ENCODE measurements at places on chromosomes 3 and 15.

GRCh38 chr15:71592203-71592602 is 218.2 kb upstream of the NR2E3 start:
- no peak for DNase-seq

DNA sequence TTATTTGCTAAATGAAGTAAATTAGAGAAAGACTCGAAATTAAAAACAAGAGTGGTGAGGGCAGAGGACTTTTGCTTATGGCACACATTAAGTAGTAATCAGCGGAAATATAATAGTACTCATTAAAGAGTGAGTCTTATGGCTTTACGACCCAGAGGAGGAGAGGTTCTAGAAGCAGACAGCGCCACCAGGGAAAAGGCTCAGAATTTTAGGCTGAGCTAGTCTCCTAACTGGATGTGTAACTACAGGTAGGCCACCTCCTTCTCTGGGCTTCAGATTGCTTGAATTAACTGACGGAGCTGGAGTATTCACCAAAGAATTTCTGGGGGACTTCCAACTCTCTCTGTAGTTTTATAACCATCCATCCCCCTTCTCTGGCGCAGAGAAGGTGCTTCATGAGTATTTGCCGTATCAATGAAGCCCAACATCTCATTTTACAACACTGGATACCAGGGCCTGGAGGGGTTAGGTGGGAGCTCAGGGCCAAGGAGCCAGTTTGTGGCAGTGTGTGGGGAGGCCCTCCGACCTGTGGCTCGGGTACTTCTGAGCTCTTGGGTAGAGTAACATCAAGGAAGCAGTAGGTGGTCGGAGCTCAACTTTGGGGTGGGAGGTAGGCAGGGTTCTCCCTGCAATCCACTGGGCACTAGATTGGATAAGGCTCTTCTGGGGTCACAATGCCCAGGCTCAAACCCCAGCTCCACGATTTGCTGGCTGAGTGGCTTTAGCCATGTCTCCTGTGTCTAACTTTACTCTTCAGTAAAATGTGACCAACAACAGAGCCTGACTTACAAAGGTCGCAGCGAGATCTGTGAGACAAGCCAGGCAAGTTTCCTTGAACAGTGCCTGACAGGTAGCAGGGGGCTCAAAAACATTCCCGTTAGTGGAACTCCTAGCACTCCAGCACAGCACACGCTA is 1.1 kb downstream of the CHCHD4 start:
- no peak for DNase-seq

DNA sequence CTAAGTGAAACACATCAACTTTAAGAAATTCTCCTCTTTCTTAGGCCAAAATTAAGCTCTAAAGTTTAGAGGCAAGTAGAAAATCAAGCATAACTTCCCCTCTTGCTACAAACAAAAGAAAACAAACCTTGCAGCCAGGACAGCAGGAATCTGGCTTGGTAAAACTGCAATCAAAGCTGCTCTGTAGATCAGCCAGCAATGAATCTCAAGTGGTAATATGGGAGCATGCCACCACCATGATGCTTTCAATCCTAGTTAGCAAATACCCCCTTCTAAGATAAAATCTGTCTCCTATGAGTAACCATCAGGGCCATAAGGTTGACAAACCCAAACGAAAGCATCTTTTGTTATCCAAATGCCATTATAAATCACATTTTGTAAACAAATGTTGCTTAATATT is 208.3 kb upstream of the PLSCR5 start:
- no peak for DNase-seq

DNA sequence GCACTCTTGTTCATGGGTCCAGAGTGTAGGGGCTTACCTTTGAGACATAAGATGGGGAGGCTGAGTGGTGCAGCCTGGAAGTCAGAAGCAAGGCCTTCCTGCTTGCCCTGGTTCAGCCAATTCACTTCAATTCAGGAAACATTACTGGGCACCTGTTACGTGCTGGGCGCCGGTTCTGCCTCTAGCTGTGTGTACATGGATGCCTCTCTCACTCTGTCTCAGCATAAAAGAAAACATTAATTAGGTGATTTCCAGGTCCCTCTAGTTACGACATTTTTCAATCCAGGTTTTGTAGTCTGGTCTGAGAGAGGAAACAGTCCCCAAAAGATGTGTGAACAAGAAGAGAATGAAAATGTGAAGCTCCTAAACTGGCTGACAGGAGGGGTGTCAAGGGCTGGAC is 1.2 kb downstream of the RTP1 start:
- no peak for DNase-seq

DNA sequence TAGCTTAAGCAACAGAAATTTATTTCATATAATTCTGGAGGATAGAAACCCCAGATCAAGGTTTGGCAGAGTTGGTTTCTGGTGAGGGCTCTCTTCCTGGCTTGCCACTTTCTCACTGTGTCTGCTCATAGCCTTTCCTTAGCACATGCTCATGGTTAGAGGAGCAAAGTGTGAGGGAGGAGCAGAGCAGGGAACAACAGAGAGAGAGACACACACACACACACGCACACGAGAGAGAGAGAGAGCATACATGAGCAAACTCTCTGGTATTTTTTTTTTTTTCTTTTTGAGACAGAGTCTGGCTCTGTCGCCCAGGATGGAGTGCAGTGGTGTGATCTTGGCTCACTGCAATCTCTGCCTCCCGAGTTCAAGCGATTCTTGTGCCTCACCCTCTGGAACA is 36.8 kb upstream of the ZDHHC23 start:
- DNase-seq, result peak; percentile 20

DNA sequence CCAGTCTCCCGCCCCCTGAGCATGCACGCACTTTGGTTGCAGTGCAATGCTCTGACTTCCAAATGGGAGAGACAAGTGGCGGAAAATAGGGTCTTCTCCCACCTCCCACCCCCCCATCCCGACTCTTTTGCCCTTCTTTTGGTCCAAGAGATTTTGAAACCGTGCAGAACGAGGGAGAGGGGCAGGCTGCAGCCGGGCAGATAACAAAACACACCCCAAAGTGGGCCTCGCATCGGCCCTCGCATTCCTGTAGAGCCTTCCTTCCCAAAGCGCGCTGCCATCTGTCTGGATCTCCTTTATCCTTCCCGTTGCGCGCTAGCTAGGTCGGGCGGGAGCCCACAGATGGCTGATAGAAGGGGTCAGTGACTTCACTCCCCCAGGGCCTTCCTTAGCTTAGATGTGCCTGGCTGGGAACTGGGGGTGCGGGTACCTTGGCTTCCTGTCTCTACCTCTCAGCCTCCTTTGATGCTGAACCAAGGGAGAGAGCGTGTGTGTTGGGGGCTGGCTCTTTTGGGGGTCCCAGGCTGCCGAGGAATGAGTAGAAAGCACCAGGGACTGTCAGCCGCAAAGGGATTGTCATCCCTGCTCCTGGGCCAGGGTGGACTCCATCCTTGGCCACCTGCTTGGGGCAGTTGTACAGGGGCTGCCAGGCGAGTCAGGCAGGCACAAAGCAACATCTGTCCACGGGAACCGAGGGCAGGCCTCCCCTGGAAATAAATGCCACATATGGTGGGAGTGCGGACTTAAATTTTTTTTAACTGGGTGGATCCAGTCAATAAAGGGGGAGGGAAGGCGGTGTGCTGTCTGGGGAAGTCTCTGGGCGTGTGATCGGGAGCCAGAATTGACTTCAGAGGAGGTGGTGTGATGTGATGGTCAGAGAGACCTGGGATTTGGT is 1.8 kb downstream of the SMAD3 start:
- no peak for DNase-seq

- DNase-seq, result no peak
These were observed 628.2 kb upstream of the CFAP20DC start for GRCh38 chr3:59677747-59678702.

DNA sequence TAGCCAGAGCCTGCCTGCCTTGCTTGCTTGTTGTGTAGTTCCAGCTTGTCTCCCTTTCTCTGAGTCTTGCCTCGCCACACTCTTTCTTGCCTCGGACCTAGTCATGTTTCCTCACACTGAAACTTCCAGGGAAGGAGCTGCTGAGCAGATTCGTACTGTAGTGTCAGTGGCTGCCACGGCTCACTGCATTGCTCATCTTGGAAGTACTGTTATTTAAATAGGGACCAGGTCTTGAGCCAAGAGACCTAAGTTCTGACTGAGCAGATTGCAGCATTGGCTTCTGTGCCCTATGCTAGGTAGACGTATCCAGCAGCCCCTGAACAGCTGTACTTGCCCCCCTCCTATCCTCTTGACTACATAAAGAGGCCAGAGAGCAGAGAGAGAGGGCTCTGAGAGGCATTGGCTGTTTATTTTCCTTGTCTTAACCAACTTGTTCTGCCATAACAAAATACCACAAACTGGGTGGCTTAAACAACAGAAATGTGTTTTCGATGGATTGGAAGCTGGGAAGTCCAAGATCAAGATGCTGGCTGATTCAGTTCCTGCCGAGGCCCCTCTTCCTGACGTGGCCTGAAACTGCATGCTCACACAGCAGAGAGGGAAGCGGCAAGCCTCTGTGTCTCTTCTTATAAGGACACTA is 5.8 kb upstream of the RARRES1 start:
- DNase-seq, result no peak

GRCh38 chr15:100215031-100215842 is 126.5 kb downstream of the ADAMTS17 start:
- DNase-seq, result no peak

GRCh38 chr15:74201710-74202420 is 722 bp downstream of the STRA6 start:
- no peak for DNase-seq

- no peak for DNase-seq
These were observed 52.5 kb downstream of the CPN2 start for GRCh38 chr3:194298331-194299227.

DNA sequence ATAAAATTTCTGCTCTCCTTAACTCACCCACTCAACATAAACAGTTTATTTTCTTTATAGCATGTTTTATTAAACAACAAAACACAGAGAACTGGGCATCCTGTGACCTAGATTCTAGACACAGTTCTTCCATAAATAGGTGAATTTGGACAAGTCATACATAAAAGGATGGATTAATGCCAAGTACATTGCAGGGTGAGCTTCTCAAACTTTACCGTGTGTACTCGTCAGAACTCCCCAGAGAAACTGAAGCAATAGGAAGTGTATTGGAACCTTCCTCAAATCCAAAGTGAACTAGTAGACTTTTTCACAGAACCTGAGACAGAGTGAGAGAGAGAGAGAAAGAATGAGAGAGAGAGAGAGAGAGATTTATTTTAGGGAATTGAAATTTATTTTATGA is 139.7 kb downstream of the CD47 start:
- no peak for DNase-seq

GRCh38 chr15:70057931-70058641 is 39.6 kb downstream of the TLE3 start:
- no peak for DNase-seq

GRCh38 chr15:50260969-50261496 is 4.5 kb downstream of the HDC start:
- no peak for DNase-seq

GRCh38 chr3:125585595-125586223 is 9.6 kb downstream of the OSBPL11 start:
- DNase-seq, result peak; percentile 42

GRCh38 chr3:140911822-140912221 is 29.8 kb upstream of the SLC25A36 start:
- DNase-seq, result no peak

GRCh38 chr3:172154768-172155664 is 115.6 kb downstream of the FNDC3B start:
- DNase-seq, result no peak

All from fibroblast of skin of left biceps (primary cell).